NCI-H524 (cell line): ENCODE measurements at places on chromosomes 2 and 18.
A peak's percentile ranks its signal among the peaks of the same experiment; 100 is the strongest.

DNA sequence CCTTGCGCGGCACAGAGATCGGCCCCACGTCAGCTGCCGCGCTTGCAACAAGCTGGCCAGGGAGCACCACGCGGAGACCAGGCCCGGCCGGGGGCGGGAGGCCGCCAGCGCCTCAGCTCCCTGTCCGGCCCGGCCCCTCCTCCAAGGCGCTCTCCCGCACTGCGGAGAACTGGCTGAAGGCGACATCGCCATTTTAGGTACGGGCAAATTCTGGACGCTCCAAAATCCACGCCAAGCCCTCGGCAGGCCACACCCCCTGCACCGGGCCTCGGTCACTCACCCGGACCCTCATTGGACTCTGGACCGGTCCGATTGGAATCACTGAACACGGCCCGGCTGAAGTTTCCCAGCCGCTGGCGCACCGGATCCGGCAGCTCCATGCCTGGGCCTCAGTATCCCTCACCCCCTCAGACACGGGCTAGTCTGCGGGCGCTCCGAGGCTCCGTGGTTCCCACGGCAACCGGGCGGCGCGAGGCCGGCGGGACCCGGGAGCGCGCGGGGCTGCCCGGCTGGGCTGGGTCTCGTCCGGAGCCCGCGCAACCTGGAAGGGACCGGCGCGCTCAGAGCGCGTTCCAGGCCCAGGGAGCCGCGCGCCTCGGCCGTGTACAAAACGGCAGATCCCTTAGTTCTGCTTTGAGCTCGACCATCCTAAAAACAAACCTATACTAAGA is at the start of gene TMEM17:
TSS of gene TMEM17 (minus strand) at position 446 of the 671 bp plus-strand sequence. CDS start at position 380, 66 bp downstream.
- DNase-seq: peak; percentile 69

DNA sequence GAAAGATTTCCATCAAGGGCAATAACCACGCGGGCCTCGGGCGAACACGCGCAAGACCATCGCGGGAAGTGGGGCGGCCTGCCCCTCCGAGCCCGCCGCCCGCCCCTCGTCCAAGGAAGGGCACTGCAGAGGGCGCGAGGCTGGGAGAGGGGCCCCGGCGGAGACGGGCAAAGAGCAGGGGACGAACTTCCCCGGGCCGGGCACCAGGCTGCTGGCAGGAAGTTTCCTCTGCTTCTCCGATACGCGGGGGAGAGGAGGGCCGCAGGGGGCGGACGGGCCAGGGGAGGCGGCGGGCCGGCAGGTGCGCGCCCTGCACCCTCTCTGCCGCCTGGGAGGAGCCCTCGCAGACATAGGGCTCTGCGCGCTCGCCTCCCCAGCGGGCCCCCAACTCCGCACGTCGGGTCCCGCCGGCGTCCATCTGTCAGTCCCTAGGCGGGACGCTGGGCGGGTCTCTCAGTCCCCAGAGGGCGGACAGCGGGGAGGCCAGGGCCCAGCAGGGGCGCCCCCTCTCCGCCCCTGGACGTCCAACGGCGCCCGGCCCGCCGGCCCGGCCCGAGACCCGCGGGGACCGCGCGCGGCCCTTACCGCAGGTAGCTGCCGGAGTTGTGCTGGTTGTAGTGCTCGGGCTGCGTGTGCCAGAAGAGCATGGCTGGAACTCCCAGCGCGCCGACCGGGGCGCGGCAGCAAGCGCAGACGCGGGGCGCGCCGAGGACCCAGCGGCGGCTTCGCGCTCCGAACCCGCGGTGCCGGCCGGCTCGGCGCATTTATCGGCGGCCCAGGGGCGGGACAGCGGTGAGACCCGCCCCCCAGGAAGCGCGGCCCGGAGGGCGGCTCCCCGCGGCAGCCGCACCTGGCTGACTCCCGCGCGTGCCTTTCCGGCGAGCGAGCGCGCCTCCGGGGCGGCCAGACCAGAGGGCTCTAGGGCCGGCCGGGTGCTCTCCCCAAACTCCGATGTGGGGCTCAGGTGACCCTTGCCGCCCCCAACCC is at the start of gene TFCP2L1:
TSS of gene TFCP2L1 (minus strand) at position 740 of the 987 bp plus-strand sequence. CDS start at position 647, 93 bp downstream.
- no peak for DNase-seq

- DNase-seq: peak; percentile 22
These were observed 132.5 kb downstream of the CSRNP3 start for GRCh38 chr2:165601928-165602521.

GRCh38 chr2:120431386-120432292 is 85.7 kb downstream of the INHBB start:
- no peak for DNase-seq

- no peak for DNase-seq
These were observed 374.7 kb downstream of the TRIB2 start for GRCh38 chr2:13091455-13091854.
